Hindlimb muscle (tissue), 1 donor: ENCODE measurements at places on chromosomes 6 and 20. TPM values are rescaled to one million over a fixed set of nuclear protein-coding genes. Genes with fewer than 3 reads are reported as not detected.

Gene CPNE5
- 16.9 TPM for polyA plus RNA-seq

Gene BMP6
- 1.1 TPM for polyA plus RNA-seq

Gene GSTA2
- not detected for polyA plus RNA-seq

GRCh38 chr20:21534886-21535285 is 21.0 kb upstream of the NKX2-2 start:
- DNase-seq: no peak

DNA sequence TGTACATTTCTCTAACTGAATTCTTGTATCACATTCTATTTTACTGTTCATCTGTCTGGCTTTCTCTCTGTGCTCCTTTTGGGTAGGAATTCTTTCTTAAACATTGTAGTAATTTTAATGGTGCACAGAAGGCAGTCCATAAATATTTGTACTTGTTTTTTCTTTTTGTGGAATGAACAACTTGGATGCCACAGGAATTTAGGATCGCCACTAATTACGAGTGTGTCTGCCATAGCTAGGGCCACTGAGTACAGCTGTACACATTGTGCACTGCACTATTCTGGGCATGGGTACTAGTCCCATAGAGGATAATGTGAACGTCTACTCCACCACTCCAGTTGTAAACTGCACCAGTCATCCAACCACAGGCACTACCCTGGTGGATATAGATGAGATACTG is 39.3 kb upstream of the TMEM200A start:
- no peak for DNase-seq

- DNase-seq: no peak
Observed at GRCh38 chr6:39956936-39957335, 22.7 kb upstream of the MOCS1 start.
